ENCODE measurements at places on chromosomes 2 and 18.

DNA sequence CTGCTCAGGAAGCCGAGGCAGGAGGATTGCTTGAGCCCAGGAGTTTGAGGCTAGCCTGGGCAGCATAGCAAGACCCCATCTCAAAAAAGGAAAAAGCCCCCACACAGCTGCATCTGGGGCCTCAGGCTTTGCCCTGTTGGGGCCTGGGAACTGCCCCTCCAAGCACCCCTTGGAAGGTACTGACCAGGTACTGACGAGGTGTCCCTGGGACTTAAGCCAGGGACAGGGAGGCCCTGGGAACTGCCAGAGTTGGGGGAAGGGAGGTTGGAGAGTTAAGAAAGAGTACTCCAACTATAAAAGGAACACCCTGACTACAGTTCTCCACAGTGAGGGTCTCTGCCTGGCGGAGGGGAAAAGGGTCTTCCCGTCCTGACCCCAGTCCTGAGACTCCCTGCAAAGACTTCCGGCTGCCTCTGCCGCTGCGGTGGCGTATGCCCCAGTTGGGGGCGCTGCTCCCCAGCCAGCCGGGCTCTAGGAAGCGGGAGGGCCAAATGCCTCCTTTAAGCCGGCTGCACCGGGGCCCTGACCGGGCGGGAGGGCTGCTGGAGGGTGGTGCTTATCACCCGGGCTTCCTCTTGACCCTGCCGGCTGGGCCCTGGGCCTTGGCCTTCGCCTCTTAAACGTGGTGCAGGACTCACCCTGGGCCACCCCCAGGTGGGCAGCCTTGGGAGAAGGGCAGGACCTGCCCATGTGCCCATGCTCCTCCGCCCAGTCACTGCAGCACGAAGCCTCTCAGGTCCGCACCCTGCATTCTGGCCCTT is 12.8 kb downstream of the SLC30A3 start:
- DNase-seq: no peak

DNA sequence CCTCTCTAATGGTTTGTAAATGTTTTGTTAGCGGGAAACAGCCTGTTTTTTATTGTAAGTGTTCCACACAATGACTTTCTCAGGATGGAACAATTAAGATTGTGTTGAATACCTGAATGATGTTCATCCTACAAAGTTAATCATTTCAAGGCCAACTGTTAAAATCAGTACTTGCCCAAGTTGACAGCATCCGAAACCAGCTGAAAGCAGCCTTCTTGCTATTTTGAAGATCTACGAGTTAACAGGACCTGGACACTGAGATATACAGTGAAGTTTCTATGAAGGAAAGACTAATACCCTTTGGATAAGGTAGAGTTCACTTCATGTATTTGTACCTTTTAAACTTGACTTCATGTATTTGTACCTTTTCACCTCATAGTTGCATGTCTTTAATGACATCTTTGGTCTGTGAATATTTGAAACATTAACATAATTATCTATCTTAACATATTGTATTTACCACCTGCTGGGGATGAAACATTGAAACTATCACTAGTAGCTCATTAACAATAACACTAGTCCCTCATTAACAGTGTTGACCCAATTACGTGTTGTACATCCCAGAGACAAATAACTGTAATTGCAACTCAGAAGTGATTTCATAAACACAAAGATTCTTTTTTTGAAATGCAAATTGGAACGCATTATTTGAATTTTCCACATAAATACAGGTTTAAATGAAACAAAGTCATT is 556.0 kb upstream of the MEX3C start:
- no peak for DNase-seq

GRCh38 chr18:41613003-41613609 is 341.9 kb upstream of the PIK3C3 start:
- DNase-seq: no peak

DNA sequence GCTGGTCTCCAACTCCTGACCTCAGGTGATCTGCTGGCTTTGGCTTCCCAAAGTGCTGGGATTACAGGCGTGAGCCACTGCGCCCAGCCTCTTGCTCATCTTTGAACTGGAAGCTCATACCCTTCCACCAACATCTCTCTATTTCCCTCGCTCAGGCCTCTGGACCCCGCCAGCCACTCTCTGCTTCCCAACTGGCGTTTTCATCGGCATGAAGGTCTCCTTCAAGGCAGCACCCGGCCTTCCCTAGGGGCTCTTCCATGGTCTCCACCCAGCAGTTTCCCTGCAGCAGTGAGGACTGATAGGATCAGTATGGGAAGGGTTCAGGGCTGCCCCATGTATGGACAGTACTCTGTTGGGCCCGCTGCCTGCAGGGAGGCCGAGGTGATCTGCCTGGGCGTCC is 65.8 kb upstream of the HS6ST1 start:
- DNase-seq: no peak

DNA sequence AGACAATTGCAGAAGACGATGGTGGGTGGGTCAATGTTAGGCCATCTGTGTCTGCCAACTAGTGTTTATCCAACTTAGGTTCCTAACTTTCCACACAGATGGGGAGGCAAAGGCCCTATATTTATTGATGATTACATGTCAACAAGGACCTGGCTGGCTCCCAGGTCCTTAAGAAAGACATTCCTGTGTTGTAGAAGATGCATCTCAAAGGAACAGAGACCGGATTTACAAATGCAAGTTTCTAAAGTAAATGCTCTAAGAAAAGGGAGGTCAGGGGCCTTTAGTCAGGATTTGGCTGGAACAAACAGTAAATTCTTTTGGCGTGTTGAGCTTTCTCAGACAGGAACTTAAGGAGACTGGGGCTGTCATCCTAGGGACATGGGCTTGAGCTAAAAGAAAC is 175.0 kb downstream of the SH3BP4 start:
- no peak for DNase-seq

DNA sequence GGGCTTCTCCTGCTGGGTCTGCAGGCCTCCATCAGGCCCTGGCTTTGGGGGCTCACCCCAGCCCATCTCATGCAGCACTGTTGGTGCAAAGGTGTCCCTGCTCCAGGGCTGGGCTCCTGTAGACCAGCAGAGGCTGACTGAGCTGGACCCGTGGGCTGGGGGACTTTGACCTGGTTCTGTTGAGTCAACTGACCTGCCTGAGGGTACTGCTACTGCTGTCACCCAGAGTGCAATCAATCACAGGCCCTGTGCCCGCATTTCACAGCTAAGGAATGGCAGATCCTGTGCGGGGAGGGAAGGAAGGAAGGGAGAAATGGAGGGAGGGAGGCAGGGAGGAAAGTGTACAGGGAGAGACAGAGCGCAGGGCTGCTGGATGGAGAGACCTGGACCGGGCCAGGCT is 136.8 kb downstream of the TPO start:
- DNase-seq: no peak

DNA sequence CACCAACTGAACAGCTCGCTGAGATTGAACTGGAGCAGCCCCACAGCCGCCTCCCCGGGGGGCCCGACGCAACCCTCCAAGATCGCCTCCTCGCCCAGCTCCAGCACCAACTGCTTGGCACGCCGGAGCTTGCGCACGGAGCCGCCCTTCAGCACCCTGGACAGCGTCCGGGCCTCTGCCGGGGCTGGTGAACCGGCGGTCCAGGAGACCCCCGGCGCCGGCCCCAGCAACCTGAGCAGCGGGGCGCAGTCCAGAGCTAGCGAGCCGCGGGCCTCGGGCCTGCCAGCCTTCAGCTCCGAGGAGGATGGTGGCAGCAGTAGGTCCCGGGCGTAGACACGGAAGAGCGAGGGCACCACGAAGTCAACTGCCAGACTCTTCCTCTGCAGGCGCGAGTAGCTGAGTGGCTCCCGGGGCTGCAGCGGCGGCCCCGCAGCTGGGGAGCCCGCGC is 1.2 kb downstream of the ALK start:
- DNase-seq: peak; percentile 25
